ENCODE measurements at places on chromosomes 16 and 17.

DNA sequence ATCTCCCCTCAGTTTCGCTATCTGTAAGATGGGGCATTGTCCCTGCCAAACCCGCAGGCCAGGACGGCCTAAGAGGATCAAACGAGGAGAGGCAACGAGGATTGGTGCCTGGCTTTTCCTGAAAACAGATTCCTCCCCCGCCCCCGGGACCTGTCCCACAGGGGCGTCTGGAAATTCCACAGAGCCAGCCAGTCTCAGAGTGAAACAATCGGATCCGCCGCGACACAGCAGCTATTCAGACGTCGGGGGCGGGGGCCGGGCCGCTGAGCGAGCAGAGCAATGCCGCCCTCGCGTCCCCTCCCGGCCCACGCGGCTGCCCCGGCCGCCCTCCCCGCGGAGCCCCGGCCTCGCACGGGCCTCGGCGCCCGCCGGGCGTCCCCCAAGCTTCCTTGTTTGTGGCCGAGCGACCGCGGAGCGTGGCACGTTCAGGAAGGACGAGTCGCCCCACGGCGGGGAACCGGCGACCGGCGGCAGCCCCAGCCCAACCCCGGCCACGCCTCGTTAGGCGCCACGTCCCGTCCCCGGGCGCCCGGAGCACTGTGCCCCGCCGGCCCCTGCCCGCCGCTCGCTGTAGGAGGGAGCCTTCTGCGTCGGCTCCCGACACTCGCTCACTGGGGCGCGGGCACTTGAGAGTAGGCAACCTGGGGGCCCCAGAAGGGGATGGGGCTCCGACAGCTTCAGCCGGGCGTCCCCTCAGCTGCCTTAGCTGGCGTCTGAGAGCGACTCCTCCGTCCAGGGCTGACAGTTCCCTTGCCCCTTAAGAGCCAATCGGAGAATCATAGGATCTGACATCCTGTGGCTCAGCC lies 29.6 kb upstream of the PHOSPHO1 start:
- peak; percentile 78 for DNase-seq

DNA sequence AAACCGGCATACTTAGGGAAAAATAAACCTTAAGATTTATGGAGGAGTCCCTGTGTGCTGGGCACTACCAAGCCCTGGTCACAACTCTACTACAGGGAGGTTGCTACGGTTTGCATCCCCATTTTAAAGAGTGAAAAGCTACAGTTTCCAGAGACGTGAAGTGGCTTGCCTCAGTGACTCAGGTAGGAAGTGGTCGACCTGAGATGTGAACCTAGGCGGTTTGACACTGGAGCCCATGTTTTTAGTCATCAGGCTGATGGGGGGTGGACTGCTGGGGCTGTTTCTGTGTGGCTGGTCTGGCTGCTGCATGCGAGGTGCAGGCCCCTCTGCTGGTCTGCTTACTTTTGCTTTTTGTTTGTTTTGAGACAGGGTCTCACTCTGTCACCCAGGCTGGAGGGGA lies 6.6 kb downstream of the COX6A2 start:
- no peak for DNase-seq

- no peak for DNase-seq
Measured at GRCh38 chr16:1960665-1961630, 1.6 kb downstream of the NDUFB10 start.

GRCh38 chr17:15456972-15457722 lies 10.3 kb downstream of the CDRT4 start:
- no peak for DNase-seq

GRCh38 chr16:25419681-25420080 lies 162.0 kb upstream of the ZKSCAN2 start:
- DNase-seq, result no peak

DNA sequence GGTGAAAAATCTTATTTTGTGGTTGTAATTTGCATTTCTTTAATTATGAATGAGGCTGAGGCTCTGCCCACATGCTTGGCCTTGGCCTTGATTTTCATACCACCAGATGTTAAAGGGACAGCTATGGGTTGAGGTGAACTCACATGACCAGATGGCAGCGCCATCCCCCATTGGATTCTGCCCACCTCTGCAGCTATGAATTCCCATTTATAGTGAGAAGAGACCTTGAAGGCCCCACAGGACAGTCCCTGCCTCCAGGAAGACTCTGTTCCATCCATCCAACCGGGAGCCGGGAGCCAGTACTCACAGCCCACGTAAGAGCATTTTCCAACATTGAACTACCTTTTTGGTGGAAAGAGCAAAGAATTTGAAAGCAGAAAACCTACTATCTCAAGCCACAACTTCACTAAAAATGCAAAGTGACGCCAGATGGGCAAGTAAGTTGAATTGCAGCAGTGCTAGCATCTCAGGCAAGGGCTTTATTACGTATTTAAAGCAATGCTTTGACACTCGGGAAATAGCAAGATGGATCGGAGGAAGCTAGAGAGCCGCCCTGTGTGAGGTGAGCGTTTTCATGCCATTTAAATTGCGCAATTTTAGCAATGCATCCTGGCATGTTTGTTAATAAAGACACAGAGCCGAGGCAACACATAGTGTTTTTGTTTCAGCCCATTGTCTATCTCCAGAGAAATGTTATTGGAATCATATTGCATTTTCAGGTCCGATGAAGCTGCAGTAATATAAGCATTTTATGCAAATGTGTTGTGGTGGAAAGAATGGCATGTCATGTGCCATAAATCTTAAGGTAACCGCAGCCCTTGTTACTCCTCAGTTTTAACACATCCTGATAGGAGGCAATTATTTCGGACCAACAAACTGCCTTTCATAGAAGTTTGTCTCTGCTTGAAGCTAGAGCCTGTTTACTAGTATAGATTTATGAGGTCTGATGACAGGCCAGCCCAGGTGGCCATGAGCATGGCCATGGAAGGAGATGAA lies 273.4 kb upstream of the TNRC6C start:
- DNase-seq, result no peak

GRCh38 chr16:81711657-81712319 lies 67.3 kb upstream of the PLCG2 start:
- no peak for DNase-seq

DNA sequence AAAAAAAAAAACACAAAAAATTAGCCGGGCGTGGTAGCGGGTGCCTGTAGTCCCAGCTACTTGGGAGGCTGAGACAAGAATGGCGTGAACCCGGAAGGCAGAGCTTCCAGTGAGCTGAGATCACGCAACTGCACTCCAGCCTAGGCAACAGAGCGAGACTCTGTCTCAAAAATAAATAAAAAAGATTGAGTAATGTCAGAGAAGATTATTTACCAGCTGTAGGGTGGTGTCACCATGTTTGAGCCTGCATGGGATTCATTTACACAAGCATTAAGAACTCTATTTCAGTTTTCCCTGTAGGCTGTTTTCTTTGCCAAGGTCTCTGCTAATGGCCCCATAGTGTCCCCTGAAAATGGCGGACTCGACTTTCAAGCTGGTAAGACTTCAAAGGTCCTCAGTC lies 575.0 kb downstream of the CDH13 start:
- no peak for DNase-seq

DNA sequence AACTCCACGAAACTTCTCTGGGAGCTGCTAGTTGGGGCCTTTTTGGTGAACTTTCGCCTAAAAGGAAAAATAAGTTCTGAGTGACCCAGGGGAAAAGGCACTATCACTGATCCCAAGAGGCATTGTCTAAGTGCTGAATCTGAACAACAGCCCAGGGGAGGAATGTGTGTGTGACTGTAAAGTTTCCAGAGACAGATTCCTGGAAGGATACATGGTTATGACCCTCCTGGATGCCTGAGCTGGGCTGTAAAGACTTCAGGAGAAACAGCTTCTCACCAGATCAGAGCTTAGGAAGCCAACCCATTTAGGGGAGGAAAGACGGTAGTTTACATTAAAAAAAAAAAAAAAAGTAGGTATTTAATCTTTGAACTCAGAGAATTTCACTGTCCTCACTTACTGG lies 20.2 kb downstream of the HIGD1B start:
- no peak for DNase-seq

DNA sequence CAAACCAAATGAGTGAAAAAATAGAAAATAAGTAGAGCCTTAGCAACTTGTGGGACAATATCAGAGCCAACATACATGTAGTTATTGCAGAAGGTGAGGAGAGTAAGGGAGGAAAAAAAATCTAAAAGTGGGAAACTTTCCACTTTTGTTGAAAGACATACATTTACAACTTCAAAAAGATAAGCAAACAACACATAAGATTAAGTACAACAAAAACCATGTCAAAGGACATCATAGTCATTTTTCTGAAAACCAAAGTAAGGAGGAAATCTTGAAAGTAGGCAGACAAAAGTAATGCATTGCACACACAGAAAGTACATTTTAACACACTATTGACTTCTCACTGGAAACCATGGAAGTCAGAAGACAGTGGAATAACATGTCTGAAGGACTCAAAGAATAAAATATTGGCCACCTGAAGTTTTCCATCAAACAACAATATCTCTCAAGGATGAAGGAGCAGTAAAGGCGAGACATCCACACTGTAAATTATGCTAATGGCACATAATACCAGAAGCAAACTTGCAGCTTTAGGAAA lies 291.9 kb downstream of the BCAS3 start:
- no peak for DNase-seq

GRCh38 chr17:58156839-58157803 lies 8.9 kb downstream of the OR4D1 start:
- peak; percentile 51 for DNase-seq

DNA sequence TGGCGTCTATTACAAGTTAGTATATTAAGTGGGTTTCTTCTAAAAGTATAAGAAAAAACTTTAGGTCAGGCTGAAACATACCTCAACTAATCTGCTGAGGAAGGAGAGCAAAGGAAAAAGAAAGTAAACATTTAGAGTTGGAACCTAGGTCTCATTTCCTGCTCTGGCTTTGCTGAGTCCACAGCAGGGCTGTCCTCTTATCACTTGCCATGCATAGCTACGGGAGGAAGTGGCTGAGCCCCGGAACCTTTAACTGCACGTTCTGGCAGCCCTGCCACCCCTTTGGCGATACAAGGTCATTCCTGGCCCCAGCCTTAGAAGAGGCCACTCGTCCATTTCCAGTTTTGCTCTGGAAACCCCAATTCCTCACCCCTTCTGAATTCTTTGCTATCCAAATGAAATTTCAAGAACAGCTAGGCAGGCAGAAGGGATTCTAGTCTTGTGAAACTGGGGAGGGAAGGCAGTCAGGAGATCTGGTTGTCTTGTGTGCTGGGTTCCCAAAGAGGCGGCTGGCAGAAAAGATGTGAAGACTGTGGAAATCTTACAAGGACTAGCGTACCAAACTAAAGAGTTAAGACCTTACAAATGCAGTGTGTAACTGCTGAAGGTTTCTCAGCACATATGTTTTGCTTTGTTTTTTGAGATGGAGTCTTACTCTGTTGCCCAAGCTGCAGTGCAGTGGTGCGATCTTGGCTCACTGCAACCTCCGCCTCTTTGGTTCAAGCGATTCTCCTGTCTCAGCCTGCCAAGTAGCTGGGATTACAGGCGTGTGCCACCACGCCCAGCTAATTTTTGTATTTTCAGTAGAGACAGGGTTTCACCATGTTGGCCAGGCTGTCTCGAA lies 19.1 kb downstream of the WIPI1 start:
- DNase-seq, result no peak

GRCh38 chr16:12323007-12323758 lies 346.6 kb downstream of the SNX29 start:
- no peak for DNase-seq

DNA sequence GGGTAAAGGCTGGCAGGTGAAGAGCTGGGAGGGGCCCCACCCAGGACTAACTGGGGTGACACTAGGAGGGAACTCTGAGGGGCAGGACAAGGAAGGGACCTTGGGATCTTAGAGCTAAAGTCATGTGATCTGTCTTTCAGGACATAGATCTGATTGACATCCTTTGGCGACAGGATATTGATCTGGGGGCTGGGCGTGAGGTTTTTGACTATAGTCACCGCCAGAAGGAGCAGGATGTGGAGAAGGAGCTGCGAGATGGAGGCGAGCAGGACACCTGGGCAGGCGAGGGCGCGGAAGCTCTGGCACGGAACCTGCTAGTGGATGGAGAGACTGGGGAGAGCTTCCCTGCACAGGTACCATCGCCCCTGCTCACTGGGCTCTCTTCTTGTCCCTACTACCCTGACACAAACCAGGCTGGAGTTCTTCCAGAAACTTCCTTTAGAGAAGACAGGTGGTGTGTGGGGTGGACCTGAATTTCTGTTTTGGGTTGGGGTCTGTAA lies 8.1 kb downstream of the NFE2L1 start:
- DNase-seq, result no peak

DNA sequence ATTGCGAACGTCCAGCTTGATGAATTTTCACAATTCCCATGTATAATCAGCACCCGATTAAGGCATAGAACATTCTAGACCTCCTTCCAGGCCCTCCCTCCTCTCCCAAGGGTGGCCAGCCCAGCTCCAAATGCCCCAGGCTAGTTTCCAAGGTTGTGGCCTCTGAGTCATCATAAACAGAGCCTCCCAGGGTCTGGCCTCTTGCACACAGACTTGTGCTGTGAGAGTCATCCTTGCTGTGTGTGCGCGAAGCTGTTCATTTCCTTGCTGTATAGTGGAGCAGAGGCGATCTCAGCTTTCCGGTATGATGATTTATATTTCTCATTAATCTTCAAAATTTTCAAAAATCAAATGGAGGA lies 20.5 kb upstream of the JPH3 start:
- DNase-seq, result peak; percentile 32

DNA sequence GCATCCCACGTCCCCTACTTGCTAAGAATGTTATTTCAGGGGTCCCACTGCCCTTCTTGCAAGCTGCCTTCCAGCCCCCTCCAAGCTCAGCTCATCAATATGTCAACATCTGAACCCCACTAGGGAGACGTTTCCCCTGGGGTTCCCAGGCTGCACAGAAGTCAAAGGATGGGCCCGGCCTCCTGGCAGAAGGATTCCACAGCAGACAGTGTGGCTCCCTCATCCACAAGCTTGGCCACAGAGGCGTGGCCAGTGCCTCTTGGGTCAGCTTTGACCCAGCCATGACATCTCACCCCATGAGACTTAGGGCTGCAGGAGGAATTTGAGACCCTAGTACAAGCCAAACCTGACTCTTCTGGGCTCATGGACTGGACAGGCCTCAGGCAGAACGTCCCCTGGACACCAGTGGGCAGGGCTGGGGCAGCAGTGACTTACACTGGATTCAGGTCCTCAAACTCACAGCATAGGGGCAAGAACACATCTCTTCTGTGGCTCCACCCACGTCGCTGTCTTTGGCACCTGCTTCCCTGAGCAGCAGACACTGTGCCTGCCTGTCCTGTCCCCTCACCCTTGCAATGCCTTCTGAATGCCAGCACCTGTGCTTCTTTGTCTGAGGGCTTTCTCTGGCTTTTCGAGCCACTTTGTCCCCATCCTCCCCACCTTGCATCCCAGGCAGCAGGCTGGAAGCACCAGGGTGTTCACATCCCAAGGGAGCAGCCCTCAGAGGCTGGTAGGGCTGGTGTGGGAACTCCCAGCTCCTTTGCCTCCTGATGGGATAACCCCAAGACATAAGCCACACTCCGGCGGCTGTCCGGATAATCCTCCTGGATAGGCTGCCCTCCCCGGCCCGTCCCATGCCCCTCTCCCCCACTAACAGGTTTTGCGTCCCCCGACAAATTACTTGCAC lies 56.0 kb upstream of the ENPP7 start:
- DNase-seq, result no peak
